ENCODE measurements at places on chromosomes 3 and 15.

DNA sequence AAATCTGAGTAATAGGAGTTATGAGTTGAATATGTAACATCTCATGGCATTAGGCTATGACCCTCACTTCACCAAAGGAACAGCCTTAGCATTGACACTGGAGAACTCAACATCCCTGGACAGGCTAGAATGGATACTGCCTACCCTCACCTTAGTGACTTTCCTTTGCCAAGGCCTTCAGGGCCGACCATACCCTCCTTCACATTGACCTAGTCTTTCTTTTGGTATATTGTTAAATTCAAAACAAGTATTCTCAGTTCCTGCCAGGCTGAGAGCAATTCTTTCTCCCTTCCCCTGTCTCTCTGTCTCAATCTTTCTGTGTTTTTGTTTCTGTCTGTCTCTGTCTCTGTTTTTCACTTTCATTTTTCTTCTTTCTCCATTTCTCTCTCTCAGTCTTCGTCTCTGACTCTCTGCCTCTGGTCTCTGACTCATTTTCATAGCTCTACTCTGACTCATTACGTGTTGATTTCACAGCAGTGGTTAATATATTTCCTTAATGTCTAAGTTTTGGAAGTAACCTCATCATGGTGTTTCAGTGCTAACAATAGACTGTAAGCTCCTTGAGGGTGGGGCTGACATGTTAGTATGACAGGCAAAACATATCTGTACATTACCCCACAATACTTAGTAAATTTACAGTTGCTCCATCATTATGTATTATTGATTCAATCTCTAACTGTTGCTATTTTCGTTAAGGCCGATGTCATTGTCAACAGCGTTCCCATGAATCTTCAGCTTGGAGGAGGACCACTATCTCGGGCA lies 32.5 kb downstream of the PARP15 start:
- H3K27ac ChIP-seq = no peak overlapping the region
- no peaks in the 10 kb centered on the region for H3K4me1 ChIP-seq
- H3K4me3 ChIP-seq = no peak overlapping the region
- H3K36me3 ChIP-seq = no peaks in the 10 kb centered on the region

DNA sequence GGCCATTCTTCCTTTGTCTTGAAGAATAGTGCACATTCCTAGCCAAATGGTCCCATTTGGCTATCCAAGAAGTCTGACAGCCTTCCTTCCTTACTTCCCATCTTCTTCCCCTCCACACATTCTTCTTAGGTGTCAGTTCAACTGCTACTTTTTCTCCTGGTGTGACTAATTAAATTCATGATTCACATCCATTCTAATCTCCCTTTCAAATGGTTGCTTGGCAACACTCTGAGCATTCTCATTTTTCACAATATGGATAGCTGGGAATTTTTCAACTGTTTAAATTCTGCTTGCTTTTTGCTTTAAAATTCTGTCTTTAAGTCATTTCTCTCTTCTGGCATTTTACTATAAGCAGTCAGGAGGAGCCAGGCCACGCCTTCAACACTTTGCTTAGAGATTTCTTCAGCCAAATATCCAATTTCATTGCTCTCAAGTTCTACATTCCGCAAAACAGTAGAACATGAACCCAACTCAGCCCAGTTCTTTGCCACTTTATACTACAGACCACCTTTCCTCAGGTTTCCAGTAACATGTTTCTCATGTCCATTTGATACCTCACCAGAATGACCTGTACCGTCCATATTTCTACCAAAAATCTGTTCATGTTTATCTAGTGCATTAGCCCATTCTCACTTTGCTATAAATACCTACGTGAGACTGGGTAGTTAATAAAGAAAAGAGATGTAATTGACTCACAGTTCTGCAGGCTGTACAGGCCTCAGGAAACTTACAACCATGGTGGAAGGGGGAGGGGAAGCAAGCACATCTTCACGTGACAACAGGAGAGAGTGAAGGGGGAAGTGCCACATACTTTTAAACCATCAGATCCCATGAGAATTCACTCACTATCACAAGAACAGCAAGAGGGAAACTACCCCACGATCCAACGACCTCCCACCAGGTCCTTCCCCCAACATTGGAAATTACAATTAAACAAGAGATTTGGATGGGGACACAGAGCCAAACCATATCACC lies 31.9 kb upstream of the MCF2L2 start:
- no peak overlapping the region for H3K4me3 ChIP-seq
- H3K36me3 ChIP-seq = no peaks in the 10 kb centered on the region
- no peak overlapping the region for H3K27ac ChIP-seq
- H3K4me1 ChIP-seq = no peaks in the 10 kb centered on the region
- DNase-seq = no peak
- no peaks in the 10 kb centered on the region for H3K27me3 ChIP-seq

DNA sequence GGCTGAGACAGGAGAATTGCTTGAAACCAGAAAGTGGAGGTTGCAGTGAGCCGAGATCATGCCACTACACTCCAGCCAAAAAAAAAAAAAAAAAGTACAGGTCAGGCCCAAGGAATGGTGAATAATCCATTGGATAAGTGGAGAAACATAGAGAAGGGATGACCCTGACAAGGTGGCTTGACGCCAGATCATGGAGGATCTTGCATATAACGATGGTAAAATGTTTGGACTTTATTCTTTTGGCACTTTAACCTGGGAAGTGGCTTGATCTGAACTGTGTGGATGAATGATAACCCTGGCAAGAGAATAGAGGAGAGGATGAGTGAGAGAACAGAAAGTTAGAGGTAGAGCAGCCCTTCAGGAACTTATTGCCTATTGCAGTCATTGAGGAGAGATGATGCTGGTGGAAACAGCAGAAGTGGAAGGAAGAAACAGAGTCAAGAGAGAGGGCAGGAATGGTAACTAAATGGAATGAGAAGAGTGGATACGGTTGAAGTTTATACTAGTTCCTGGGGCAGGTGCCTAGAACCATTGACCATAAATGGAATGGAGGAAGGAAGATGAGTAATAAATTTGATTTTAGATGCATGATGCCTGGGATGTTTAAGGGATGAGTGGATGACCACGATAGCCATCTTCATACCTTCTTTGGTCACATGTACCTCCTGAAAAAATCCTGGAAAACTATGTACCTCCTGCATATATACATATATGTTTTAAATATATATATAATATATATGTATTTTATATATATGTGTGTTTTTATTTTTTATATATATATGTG lies 57.8 kb downstream of the BLM start:
- DNase-seq = no peak
- no peaks in the 10 kb centered on the region for H3K27me3 ChIP-seq
- no peaks in the 10 kb centered on the region for H3K4me1 ChIP-seq
- H3K27ac ChIP-seq = no peak overlapping the region

GRCh38 chr3:19213603-19214220 lies 65.4 kb downstream of the KCNH8 start:
- no peak overlapping the region for H3K4me3 ChIP-seq
- no peaks in the 10 kb centered on the region for H3K4me1 ChIP-seq
- DNase-seq = no peak
- no peak overlapping the region for H3K27ac ChIP-seq
- no peaks in the 10 kb centered on the region for H3K36me3 ChIP-seq

- no peak overlapping the region for H3K27ac ChIP-seq
- H3K4me3 ChIP-seq = no peak overlapping the region
- H3K27me3 ChIP-seq = no peaks in the 10 kb centered on the region
Measured at GRCh38 chr3:149366031-149366430, 11.4 kb downstream of the TM4SF1 start.

DNA sequence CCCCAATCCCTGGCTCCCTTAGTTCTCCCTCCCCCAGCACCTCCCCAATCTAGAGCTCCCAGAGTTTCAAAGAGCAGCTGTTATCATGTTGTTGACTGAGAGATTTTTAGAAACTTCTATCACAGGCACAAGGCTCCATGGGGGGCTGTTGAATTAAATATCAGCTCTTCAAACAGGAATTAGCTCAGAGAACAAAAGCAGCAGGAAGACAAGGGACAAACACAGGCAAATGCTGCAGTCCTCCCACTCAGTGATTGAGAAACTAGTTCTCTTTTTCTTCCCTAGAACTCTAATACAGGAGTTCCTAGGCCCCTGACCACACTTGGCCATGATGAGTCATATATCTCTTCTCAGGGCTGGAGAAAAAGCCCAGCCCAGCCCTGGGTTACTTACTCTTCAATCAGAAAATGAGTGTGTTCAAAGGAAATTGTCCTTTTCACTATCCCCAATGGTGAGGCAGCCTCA lies 262.1 kb downstream of the IGSF11 start:
- H3K27ac ChIP-seq = no peak overlapping the region
- H3K27me3 ChIP-seq = no peaks in the 10 kb centered on the region
- no peak for DNase-seq
- no peaks in the 10 kb centered on the region for H3K4me1 ChIP-seq
- H3K4me3 ChIP-seq = no peak overlapping the region

- H3K36me3 ChIP-seq = no peaks in the 10 kb centered on the region
- peak overlapping the region; percentile 57 for H3K27ac ChIP-seq
- DNase-seq = no peak
- H3K4me1 ChIP-seq = peaks cover 4% of the 10 kb centered on the region
Measured at GRCh38 chr3:112640276-112640929, 540 bp downstream of the CCDC80 start.

GRCh38 chr3:44060164-44060563 lies 181.5 kb upstream of the TOPAZ1 start:
- H3K4me1 ChIP-seq = no peaks in the 10 kb centered on the region
- DNase-seq = no peak

- H3K36me3 ChIP-seq = no peaks in the 10 kb centered on the region
- H3K4me1 ChIP-seq = no peaks in the 10 kb centered on the region
- no peak overlapping the region for H3K27ac ChIP-seq
- no peak overlapping the region for H3K4me3 ChIP-seq
Measured at GRCh38 chr3:124976383-124976782, 41.8 kb upstream of the MUC13 start.

- peak overlapping the region; percentile 72 for H3K4me3 ChIP-seq
- H3K27ac ChIP-seq = peak overlapping the region; percentile 73
- no peaks in the 10 kb centered on the region for H3K27me3 ChIP-seq
Measured at GRCh38 chr3:37993820-37994638, 3.4 kb downstream of the VILL start.

DNA sequence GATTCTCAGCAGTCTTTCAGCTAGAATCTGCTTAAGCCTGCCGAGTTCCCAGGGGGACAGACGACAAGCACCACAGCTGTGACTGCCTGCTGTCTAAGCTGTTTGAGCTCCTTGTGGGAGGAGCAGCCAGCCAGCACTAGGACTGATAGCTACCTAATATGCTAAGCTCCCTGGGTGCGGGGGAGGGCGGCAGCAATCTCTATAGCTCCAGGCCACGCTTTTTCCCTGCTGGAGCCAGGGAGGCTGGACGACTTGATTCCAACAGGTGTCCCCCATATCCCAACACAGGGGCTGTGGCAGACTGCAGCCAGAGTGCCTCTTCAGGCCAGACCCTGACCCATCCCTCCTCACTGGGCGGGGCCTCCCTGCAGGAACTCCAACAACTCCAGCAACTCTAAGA lies 134.1 kb upstream of the ARPP21 start:
- no peaks in the 10 kb centered on the region for H3K27me3 ChIP-seq
- H3K27ac ChIP-seq = no peak overlapping the region
- DNase-seq = peak; percentile 78
- H3K4me3 ChIP-seq = no peak overlapping the region
- no peaks in the 10 kb centered on the region for H3K36me3 ChIP-seq
- no peaks in the 10 kb centered on the region for H3K4me1 ChIP-seq

- no peaks in the 10 kb centered on the region for H3K36me3 ChIP-seq
- no peak overlapping the region for H3K27ac ChIP-seq
- H3K4me3 ChIP-seq = no peak overlapping the region
- no peak for DNase-seq
- H3K27me3 ChIP-seq = no peaks in the 10 kb centered on the region
Measured at GRCh38 chr15:99117563-99118257, 12.8 kb downstream of the SYNM start.

DNA sequence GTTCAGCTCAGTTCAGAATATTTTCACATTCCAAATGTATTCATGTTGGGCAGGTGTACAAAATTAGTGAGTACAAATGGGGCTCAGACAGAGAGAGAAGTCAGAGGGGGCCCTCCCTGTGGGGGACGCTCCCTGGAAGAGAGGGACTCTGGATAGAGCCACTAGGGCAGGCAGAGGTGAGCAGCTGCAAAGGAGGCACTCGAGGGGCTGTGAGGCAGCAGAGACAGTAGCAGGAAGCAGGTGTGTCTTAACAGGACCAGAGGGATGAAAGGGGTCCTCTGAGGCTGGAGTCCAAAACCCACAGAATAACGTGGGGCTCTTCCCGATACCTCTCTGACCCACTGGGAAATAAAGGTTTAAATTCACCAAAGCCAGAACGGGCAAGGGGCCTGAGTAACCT lies 127.1 kb downstream of the MEGF11 start:
- H3K4me3 ChIP-seq = no peak overlapping the region
- H3K27ac ChIP-seq = no peak overlapping the region
- no peaks in the 10 kb centered on the region for H3K36me3 ChIP-seq

All from testis (tissue), 5 donors.